Cerebellum (tissue), 4 donors: ENCODE measurements at places on chromosomes 3 and 15. TPM values are rescaled to one million over a fixed set of nuclear protein-coding genes. Genes with fewer than 3 reads are reported as not detected.

DNA sequence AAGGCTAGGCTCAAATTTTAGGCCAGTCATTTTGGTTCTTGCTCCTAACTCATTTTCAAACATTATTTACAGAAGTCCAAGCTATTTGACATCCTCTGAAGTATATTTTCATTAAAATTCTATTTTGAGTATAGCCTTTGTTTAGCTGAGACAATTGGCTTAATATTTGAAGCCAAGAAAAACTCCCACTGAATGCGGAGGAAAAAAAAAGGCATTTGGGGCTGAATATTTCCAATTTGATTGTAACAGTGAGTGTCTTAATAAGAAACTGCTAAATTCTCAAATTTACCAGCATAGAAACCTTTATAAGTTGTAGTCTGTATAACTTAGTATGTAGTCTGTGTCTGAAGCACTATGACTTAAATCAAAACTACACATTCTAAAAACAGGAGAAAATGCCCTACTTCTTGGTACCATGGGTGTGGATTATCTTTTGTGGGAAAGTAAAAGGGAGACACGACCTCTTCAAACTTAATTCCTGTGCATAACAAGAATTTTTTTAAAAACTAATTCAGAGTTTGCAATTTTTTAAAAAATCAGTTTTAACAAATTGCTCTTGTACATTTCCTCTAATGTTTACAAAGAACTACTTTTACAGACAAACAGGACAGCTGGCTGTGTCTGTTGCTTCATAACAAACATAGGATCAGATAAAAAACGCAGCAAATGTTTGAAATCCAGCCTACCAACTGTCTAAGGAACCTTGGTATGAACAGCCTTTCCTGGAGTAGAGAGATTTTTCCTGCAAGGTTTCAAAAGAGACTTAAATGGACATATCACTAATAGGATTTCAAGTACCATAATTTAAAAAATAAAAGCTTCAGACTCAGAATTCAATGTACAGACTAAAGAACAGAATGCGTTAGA, 52.7 kb upstream of the LMOD3 start:
- no peak for DNase-seq

GRCh38 chr3:192826214-192827006, 91.2 kb downstream of the MB21D2 start:
- DNase-seq: no peak

DNA sequence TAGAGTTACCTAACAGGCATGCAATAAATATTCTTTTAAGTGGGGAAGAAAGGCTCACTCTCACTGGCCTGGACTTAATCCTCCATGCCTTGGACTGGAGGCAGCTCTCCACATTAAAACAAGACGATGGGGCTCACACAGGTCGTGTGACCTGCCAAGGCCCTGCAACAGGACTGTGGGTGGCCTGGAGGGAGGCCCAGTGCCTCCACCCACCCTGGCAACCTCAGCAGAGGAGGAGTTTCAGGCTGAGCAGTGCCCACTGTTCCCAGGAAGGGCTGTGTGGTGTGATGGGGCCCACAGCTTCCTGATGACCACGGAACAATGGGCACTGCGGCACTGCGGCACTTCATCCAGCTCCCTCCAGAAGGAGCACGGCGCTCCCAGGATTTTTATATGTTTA, 5.5 kb downstream of the UROC1 start:
- DNase-seq: peak; percentile 59

DNA sequence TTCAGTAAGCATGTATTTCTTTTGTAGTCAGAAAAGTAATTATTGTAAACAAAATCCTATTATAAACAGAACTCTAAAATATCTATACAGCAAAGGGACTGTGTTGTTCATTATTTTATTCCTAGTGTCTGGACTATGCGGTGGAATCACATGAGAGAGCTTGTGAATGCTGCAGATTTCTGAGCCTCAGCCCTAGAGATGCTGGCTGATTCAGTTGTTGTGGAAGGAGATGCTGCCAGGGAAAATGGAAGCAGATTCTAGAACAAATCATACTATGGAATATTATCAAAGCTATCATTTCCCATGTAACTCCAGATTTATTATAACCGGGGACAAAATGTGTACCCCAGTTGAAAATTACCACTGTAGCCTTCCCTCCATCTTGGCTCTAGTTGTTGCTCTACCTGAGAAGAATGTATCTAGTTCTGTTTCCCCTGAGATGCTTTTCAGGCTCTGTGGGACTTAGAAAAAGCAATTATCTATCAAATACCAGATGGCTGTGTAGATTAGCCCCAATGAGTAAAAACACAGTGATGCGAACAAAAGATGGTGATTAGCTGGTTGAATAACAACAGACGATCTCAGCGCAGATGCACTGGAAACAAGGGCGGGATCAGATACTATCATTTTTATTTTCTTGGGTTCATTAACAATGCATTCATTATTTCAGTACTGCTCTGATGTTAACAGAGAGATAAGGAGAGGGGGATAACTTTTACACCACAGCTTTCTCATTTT, 131.3 kb downstream of the TMEM108 start:
- no peak for DNase-seq

DNA sequence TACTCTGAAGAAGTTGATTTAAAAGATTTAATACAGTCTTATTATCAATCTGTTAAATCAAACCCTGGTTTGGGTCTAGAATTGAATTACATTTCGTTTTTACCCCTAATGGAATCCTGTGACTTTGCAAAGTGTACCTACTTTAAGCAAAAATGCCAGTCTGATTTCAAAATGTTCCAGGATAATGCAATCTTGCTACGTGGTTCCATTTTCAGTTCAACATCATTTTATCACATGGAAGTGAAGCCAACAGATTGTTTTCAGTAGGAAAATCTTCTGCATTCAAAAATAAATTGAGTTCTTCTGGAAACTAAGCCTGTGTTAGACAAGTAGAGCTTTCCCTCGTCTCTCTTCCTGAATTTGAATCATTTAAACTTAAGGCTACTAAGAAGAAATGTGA, 356.4 kb downstream of the CHST2 start:
- DNase-seq: no peak

- no peak for DNase-seq
Observed at GRCh38 chr3:23396746-23397145, 193.6 kb downstream of the UBE2E2 start.

DNA sequence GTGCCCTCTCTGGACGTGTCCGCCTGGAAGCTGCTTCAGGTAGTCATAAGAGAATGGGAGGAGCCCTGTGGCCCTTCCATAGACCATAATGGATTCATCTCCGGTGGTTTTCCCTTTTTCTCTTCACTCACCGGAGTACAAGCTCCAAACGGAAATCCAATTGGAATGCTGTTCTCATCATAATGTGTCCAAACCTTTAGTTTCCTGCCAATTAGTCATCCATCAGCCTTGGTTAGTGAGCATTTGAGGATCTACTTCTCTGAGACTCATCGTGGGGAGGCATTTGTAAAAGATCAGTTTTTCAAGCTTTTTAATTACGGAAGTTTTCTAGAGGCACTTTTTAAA, 34.9 kb downstream of the ABHD2 start:
- DNase-seq: no peak

- no peak for DNase-seq
Observed at GRCh38 chr3:147775816-147776530, 366.8 kb downstream of the ZIC1 start.

LRRC3B gene
- 130 TPM for total RNA-seq

- peak; percentile 82 for DNase-seq
Observed at GRCh38 chr15:92810418-92811138, 89.5 kb upstream of the CHD2 start.

TF gene
- total RNA-seq: 10.2 TPM

DNA sequence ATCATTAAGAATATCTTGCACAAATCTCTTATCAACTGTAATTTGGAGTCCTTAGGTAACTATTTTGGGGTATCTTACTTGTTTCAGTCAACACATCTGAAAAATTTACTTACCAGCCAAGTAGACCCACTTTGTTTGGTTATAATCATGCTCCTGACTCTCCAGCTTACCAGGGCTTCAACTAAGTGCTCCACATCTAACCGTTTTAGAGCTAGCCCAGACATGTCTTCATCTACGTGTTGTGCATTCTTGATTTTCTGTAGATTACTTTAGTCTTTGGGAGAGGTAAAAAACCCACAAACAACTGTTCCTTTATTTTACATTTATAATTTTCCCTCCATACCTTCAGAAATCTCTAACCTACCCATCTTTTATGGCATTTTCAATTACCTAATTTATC, 17.2 kb downstream of the EAF2 start:
- no peak for DNase-seq

DNA sequence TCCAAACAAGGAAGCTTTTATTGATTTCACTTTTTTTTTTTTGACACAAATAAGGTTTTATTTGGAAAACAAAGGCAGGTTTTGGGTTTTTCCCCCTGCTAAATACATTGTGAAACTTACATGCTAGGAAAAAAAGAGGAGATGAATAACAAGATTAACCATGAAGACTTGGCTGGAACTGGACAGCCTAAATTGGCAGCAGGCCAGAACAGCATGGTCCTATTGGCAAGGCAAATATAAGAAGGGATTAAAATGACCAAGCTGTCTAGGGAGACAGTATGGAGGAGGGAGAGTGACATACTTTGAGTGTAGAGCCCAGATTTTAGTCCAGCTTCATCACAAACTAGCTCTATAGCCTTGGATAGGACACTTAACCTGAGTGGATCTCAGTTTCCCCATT, 63.9 kb upstream of the BBX start:
- DNase-seq: no peak

DNA sequence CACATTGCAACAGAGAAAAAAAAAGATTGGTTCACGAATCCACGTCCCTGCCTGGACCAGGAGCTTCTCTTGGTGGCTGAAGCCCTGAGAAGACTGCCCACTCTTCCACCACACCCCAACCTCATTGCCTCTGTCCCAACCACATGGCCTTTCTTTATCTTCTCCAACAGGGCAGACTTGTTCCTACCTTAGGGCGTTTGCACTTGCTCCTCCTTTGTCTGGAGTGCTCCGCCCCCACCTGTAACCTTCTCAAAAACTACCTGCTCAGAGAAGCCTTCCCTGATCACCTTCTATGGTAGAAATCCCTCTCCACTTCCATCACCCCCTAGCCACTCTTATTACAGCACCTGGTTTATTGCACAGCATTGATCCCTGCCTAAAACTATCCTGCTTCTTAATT, 64.7 kb downstream of the ITGA11 start:
- no peak for DNase-seq

RNF7 gene
- total RNA-seq: 20.5 TPM

MNS1 gene
- total RNA-seq: 3.9 TPM

DNA sequence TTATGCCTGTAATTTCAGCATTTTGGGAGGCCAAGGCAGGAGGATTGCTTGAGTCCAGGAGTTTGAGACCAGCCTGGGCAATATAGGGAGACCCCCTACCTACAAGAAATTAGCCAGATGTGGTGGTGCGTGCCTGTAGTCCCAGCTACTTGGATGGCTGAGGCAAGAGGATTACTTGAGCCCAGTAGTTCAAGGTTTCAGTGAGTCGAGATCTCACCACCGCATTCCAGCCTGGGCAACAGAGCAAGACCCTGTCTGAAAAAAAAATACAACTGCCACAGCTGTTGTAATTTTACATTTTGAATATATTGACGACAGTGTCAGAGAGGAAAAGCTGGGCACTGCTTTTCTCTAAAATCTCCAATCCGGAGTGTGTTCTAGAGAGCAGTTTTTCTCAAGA, 21.2 kb downstream of the TATDN2 start:
- DNase-seq: no peak

CHRM5 gene
- total RNA-seq: 0.27 TPM

DNA sequence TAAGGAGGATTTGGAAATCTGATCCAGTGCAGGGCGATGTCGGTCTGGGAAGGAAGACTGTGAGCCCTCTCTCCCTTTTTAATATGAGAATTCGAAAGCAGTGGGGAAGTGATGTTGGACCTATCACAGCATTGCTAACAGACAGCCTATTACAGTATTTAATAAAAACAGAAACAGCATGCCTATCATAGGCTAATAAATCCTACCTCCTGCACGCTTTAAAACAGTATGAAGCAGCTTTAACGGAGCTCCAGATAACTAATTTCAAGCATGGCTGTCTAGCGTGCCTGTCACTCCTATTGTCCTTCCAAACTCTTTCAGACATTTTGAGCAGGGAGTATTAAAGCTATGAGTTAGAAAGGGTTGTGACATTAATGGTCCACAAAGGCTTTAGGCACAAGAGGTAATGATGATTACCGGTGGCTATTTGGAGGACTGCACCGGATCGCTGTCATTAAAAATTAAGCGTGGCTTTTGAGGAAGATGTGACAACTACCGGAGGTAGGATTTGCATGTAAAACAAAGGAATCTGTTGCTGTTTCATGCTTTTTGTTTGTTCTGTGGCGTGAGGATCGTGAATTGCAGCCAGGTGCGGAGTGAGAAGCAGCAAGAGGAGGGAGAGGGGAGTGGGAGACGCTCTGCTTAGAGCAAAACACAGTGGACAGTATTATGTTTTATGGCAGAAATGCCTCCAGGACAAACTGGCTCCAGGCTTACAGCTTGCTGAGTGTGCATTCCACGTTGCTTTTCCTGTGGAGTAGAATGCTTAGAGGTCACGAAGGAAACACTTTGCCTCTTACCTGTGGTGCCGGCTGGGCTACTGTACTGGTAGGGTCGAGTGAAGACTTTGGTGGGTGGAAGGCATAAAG, at the start of gene KCNMB2:
TSS of gene KCNMB2 (plus strand) at position 226 of the 869 bp plus-strand sequence.
- DNase-seq: no peak

DNA sequence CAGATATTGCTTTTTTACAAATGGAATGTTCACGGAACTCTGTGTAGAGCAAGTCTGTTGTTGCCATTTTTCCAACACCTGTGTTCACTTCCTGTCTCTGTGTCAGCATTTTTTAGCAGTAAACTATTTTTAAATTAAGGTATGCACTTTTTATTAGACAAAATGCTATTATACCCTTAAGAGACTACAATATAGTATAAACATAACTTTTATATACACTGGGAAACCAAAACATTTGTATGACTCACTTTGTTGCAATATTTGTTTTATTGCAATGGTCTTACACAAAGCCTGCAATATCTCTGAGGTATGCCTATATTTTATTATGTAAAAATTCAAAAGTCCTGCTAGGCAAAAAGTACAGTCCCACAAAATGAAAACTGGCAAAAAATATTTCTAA, 39.8 kb upstream of the FGF7 start:
- DNase-seq: no peak

GRCh38 chr15:53320816-53321215, 438.6 kb downstream of the WDR72 start:
- DNase-seq: no peak
